ENCODE measurements at places on chromosomes 6 and 20.
A peak's percentile ranks its signal among the peaks of the same experiment; 100 is the strongest.

DNA sequence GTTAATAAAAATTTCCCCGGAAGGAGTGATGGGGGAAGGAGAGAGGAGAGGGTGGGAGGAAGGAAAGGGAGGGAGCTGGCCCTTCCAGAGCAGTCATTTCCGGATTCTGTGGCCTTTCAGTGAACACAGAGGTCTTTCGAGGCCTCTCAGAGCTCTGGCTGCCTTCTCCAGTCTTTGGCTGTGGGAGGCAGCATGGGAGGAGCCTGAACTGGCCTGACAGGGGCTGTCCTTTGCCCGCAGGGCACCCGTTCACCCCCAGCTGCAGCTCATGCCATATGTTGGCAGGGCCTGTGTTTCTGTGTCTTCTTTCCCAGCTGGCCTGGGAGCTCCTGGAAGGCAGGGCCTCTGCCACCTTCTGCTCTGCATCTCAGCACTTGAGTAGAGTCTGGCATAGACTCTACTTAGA, 95.5 kb downstream of the PPP1R14C start:
- DNase-seq, result no peak

GRCh38 chr6:144013486-144013909, 5.4 kb upstream of the PLAGL1 start:
- DNase-seq, result peak; percentile 38

DNA sequence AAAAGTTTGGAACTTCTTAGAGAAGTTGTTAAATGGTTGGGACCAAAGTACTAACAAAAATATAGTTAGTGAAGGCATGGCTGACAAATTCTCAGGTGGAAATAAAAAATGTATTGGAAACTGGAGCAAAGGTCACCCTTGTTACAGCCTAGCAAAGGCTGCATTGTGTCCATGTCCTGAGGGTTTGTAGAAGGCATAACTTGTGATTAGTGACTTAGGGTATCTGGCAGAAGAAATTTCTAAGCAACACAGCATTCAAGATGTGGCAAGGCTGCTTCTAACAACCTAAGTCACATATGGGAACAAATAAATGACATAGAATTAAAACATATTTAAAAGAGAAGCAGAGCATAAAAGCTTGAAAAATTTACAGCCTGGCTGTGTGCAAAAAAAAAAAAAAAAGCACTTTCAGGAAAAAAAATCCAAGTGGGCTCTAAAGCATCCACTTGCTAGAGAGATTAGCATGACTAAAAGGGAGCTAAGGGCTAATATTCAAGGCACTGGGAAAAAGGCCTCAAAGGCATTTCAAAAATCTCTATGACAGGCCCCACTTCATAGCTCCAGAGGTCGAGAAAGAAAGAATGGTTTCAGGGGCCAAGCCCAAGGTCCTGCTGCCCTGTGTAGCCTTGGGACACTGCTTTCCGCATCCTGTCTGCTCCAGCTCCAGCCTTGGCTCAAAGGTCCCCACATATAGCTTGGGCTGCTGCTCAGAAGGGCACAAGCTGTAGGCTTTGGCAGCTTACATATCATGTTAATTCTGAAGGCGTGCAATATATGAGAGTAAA, 453.2 kb upstream of the PTCHD4 start:
- DNase-seq, result no peak

- peak; percentile 64 for DNase-seq
These were observed 36.2 kb upstream of the MRPS18A start for GRCh38 chr6:43723737-43724295.

GRCh38 chr6:88480816-88481215, 314.7 kb upstream of the CNR1 start:
- DNase-seq, result no peak

GRCh38 chr6:1766654-1767053, 156.9 kb downstream of the FOXC1 start:
- DNase-seq, result no peak

DNA sequence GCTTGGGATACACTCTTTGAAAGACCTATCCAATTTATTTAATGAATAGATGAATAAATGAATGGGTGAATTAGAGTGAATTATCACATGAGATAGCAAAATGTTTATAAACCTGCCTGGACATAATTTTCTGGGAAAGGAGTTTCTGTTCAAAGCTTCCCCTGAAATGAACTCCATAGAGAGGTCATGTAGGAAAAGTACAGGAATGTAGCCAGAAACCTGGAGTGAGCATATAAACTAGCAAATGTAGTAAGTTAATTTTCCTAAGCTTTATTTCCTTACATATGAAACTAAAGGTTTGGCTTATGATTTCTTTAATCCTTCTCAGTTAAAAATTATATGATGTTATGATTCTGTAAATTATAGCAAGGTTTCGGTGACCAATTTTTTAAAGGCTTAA, 380.3 kb upstream of the RSPO3 start:
- no peak for DNase-seq

DNA sequence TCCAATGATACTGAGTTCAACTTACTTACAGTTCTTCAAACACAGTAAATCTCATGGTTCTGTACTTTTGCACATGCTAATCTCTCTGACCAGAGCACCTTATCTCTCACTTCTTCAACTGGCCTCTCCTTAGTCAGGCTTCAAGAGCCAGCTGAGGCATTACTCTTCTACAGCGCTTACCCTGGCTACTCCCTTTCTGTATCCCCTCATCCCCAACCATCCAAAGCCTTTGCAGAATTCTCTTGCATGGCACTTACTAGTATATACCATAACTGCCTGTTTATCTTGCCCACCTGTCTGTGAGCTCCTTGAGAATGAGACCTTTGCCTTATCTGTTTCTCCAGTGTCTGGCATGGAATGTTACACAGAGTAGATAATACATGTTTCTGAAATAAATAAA, 49.2 kb downstream of the SESN1 start:
- DNase-seq, result no peak

- DNase-seq, result no peak
These were observed 446.8 kb downstream of the PTPRT start for GRCh38 chr20:42742926-42743325.

DNA sequence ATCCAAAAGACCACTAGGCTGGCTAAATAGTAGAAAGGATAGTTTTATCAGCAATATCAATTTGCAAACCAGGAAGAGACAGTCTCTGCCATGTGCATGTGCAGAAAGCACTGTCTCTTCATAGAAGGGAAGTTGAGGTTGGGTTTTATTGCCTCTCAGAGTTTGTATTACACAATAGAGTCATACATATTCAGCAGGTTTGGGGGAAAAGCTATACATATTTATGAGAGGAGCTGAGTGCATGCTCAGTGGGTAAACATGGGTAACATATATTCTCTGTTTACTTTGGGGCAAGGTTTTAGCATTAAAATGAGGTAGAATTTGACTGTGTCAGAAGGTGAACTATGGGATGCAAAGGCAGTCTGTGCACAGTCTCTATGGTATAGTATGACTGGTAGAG, 14.9 kb downstream of the TMEM170B start:
- DNase-seq, result no peak

DNA sequence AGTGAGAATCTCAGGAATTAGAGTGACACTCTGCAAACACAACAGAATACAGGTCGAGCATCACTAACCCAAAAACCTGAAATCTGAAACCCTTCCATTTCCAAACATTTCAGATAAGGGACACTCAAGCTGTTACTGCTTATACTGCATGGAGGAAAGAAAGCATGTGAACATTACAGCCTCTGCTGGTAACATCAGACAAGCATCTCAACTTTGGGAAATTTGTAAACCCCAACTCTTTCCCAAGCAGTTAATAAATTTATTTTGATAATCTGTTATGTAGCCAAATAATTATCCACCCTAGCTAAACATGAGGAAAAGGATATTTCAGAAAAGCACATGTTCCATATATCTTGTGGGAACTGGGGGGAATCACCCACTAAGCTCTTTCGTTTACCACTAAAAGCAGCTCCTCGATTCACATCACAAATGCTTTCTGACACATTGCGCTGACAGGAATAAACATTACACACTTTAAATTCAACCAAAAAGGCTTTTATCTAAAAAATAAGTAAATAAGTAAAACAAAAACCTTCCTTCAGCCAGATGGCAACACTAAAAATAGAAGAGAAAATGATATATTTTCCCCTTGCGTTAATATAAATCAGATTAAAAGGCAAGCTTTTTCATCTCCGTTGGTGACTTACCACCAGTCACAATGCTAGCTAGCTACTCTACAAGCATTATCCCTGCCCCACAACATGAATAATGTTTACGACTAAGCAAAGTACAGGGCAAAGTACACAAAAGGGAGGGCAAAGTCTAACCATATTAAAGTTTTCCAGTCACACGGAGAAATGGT, 120.8 kb downstream of the MAP7 start:
- no peak for DNase-seq

- no peak for DNase-seq
These were observed 42.5 kb downstream of the CD40 start for GRCh38 chr20:46160661-46161060.

DNA sequence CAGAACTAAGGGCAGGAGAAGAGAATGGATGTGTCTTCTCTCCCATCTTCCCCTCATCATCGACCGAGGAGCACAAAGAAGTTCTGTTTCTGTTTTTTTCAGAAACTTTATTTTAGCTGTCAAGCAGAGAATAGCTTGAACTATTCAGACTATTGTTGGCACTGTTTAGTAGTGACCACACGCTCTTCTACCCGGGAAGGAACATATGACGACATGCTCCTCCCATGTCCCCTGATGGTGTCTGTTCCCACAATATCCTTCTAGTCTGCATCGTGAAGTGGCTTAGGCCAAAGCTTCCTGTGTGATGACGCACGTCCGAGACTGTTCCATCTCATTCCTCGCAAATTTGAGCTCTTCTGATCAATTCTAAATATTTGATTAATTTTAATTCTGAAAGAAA, 27.2 kb upstream of the KIF25 start:
- DNase-seq, result no peak

GRCh38 chr20:4512891-4513550, 208.7 kb upstream of the PRND start:
- DNase-seq, result no peak

DNA sequence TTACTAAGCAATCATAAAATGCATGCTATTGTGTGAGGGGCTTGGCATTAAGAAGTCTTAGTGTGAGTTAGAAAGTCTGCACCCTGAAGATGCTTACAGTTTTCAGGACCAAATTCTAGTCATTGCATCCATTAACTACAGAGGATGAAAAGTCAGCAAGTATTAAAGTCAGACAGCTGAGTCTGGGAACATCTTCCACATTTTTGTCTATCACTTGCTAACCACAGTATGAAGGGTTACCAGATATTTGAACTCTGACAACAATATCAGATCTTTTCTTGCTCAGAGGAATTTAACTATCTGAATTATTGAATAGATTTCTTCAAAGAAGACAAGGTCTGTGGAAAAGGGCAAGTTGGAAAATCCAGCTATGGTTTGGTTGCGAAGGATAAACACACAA, 264.4 kb downstream of the BTBD9 start:
- no peak for DNase-seq

- DNase-seq, result no peak
These were observed 229.1 kb downstream of the PLCB1 start for GRCh38 chr20:8361006-8361652.

DNA sequence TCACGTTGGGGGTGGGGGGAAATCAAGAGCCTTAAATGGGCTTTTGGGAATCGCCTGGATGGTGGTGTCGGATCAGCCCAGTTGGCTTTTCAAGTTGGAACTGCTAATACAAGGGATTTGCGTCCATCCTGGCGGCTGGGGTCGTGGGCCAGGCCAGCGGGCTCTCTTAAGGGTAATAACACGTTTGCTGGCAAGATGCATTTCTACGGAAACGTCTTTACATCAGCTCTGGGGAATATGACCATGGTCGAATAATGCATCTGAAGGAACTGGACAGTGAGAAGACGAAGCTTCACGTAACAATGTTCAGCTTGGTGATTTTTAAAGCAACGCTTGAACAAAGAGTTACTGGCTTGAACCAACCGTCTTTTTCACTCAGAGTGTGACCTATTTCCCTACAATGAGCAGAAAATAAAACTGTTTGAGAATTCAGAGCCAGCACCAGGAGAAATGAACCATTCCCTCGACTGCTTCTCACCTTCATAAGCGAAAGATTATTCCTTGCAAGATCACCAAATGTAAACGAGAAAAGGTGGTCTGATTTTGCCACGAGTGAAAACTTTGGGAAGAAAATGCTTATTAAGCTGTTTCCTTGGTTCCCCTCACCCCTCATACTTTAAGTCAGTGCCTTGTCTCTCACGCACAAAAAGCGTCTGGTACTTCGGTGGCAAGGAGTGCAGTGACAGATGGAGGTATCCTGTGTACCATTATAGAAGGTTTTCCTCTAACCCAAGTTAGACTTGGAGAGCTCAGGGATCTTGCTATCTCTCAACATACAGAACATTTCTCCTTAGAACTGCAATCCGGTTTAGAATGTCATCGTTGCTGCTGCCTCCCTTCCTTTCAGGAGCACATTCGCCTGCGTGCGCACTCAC, 1.4 kb upstream of the MARCKS start:
- no peak for DNase-seq

DNA sequence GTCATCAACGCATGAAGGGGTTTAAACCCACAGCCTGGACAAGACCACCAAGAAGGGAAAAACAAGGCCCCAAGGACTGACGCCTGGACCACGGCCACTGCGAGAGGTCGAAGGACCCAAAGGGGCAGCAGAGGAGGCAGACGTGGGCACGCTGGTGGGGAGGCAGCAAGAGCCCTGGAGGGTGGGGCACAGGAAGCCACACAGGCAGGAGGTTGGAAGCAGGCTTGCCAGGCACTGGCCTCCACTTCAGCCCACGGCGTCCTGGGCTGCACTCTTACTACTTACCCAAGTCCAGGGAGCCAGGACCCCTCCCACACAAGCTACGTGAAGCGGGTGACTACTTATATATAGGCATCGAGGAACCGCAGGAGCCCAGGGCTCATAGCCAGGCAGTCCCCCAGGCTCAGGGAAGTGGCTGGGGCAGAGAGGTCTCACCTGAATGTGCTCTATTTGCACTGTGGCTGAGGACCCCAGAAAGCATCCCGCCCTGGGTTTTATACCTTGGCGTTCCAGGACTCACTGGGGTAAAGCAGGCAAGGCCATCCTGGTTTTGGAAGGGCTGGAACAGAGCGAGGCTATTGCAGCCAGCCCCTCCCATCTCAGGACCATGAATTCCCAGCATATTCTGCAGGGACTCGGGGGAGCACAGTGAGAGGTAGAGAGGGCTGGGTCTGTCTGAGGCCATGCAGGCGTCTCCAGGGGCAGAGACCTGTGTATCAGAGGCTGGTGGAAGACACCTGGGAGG, 113.8 kb upstream of the AFDN start:
- DNase-seq, result no peak

All from activated T-cell treated with anti-CD3 and anti-CD28 coated beads for 48 hours (primary cell).